ENCODE measurements at places on chromosomes 7 and 10.

- DNase-seq, result no peak
Measured at GRCh38 chr7:28075674-28076358, 104.8 kb downstream of the JAZF1 start.

GRCh38 chr7:24751484-24751883, 5.8 kb downstream of the GSDME start:
- DNase-seq, result no peak

DNA sequence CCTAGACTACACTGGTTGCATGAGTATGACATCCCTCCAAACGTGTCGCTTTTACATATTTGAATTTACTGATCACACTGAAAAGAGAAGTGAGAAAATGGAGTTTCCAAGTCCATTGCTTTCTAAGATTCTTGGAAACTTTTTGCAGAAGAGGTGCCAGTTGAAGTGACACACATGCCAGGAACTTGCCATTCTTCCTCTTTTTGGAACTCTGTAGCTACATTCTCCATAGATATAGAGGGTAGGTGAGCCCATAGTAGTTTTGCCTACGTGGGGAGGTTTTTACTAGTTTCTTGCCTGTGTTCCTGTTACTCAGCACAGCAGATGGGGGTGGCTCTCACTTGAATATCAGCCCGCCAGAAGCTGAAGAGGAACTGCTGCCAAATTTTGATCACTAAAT, 286.6 kb upstream of the NRP1 start:
- no peak for DNase-seq

DNA sequence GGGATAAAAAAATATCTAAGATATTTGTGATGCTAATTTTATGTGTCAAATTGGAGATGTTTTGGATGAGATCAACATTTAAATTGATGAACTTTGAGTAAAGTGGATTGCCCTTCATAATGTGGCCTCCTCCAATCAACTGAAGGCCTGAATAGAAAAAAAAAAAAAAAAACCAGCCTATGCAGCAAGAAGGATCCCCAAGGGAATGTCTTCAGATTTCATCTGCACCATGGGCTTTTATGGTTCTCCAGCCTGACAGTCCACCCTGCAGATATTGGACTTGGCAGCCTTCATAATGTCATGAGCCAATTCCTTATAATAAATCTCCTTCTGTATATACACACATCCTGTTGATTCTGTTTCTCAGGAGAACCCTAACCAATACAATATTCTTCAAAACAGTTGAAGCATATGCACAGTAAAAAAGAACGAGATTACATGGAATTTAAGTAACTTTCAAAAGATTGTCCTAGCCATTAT, 316.9 kb upstream of the PLXDC2 start:
- no peak for DNase-seq

DNA sequence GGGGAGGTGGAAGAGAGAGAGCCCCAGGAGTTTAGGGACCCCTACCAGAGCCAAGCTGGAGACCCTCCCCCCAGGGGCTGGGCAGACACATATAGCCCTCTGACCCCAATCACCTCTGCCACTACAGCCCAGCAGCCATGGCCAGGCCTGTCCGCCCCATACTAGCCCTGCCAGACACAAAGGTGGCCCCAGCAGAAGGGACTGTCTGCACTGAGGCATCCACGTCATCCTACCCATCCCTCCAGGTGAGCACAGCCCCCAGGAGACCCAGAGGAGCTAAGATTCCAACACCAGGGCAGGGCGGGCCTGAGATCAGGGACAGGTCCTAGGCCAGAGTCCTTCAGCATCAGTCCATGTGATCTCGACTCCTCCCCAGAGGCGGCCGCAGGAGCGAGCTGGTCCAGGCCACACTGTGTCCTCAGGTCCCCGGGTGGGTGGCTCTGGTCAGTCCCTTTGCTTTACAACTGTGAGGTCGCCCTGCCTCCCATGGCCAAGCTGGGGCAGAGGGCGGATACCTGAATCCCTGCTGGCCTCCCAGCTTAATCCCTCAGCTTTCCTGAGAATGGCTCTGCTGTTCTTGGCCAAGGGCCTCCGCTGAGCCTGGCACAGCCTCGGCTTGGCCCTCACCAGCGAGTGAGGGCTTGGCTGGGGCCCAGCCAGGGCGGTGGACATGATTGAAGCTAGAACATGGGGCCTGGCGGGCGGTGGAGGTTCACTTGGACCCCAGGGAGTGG, 14.3 kb upstream of the ELN start:
- DNase-seq, result no peak

DNA sequence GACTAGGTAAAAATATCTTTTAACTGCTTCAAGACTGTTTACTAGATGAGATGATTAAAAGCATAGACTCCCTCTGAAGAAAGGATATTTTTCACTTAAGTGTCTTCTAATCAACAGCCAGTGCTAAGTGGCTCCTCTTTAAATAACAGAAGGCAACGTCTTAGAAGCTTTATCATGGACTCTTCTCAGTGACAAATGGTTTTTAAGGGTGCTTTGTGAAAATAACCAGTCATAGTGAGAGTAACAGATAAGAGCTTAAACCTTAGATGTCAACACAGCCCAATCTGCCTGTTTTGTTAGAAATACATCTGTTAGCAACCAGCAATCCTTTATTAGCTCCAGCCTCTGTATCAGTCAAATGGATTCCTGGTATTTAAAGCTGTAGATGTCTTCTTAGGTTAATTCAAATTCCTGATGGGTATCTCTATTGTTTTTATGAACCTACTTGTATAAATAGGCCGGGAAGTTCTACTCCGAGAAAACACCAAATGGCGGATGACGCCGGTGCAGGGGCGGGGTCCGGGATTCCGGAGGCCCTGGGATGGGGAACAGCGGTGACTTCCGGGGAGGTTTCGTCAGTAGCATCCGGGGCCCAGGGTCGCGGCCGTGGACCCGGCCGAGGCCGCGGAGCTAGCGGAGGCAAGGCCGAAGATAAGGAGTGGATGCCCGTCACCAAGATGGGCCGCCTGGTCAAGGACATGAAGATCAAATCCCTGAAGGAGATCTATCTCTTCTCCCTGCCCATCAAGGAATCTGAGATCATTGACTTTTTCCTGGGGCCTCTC, 285.4 kb downstream of the GPR37 start:
- no peak for DNase-seq

GRCh38 chr7:111009526-111010040, 81.3 kb upstream of the LRRN3 start:
- no peak for DNase-seq

- no peak for DNase-seq
Measured at GRCh38 chr10:62594093-62594520, 210.4 kb upstream of the ADO start.

DNA sequence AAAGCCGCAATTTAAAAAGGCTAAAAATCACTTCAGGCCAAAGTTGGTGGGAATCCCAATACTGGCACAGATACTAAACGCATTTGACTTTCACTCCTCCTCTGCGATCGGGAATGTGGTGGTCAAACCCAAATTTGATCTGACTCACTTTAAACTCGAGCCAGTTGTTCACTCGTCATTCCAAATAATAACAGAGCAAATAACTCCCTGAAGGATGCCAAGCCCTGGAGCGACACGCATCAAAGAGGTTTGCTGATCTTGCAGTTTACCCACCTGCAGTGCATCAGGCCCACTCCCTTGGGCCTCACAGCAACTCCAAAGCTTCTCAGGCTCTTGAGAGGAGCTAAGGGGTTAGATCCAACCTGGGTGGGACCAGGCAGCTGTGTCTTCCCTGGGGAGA, 12.2 kb downstream of the PTN start:
- no peak for DNase-seq

DNA sequence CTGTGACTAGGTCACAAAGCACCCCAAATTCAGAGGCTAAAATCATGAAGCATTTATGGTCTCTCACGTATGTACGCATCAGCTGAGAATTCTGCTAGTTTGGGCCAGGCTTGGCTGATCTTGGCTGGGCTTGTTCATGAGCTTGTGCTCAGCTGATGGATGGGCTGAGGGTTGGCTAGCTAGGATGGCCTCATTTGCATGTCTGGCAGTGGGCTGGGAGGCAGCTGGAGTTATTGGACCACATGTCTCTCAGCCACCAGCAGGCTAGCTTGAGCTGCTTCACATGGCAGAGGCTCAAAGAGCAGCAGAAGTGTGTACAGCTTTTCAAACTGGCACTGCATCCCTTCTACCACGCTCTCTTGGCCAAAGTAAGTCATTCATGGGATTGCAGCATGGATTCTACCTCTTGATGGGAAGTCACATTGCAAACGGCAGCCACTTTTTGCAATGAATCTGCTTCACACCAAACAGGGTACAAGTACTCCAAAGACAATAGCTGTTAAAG, 770.3 kb downstream of the TYW1 start:
- no peak for DNase-seq

GRCh38 chr7:78311181-78311580, 512.6 kb downstream of the PHTF2 start:
- no peak for DNase-seq

GRCh38 chr10:43262397-43262901, 4.4 kb downstream of the RASGEF1A start:
- no peak for DNase-seq

DNA sequence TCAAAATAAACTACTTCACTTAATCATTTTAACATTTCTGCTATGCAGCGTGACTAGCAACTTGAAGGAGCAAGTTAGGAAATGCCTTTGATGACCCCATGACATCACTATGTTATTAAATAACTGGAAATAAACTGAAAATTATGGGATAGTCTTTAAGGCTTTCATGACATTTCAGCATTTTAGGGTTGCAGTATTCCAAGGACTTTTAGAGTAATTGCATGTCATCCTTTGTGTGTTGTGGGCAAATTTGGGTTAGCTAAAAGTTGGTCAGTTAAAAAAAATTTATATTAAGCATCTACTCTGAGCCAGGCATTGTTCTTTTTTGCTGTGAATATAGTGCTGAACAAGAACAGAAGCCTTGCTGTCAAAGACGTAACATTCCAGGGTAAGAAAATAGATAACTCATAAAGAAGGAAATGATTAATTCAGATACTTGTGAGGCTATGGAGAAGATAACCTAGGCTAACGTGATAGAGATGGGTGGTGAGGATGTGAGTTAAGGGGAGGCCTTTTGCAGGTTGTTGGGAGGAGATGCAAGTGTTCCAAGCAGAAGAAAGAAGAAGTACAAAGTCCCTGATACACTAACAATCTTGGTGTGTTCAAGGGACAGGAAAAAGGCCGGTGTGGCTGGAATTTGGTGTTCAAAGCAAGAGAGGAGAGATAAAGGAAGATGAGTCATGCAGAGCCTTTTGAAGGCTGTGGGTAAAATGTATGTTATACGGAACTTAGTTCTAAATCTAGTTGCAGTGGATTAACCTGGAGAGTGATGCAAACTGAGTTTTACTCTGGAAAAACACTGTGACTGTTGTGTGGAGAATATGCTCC, 610.2 kb downstream of the AUTS2 start:
- DNase-seq, result no peak

- no peak for DNase-seq
Measured at GRCh38 chr10:116978901-116979300, 26.1 kb downstream of the SHTN1 start.

DNA sequence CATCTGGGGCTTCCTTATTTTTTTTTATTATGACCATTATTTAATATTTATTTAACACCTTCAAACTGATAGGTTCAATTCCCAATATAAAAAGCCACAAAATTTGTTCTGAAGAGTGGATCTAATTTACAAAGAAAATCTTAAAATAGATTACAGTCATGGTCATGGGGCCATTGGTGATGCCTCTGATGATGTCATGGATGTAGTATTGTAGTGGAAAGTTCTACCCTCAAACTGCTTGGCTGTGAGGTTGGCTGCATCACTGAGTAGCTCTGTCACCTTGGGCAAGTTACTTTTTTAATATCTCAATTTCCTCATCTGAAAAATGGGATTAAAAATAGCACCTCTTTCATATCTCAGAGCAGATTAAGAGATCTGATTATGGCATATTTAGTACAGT, 128.5 kb downstream of the DKK1 start:
- no peak for DNase-seq

DNA sequence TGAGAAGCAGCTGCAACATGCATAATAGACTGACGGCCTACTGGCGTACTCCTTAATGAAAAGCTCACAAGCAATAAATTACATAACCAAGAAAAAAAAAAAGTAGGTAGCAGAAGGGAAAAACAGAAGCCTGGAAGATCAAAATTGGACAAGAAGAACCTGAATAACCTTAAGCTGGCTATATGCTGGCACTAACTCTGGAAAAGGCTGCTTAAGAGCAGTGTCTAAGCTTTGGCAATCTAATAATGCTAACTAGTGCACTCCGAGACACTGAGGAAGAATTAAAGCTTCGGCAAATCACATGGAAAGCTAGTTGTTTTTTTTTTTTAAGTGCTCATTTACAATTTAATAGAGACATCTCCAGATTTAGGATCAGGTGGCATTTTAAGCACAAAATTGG, 441.9 kb downstream of the PARD3 start:
- DNase-seq, result no peak

DNA sequence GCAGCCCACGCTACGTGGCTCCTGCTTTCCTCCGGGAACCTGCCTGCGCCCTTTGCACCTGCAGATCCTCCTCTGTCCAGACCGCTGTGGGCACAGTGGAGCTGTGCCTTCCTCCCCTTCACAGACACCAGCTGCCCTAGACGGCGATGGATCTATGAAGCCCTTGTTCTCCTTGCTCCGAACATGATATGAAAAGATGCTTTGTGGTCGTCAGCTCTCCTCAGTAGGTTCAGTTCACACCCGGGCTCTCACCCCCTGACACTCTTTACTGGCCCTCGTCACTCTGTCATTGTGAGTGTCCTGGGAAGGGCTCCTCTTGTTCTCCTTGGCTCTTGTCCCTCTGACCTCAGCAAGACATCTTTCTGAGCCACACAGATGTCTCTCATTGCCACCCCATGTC, 4.2 kb downstream of the ZNF488 start:
- DNase-seq, result no peak

DNA sequence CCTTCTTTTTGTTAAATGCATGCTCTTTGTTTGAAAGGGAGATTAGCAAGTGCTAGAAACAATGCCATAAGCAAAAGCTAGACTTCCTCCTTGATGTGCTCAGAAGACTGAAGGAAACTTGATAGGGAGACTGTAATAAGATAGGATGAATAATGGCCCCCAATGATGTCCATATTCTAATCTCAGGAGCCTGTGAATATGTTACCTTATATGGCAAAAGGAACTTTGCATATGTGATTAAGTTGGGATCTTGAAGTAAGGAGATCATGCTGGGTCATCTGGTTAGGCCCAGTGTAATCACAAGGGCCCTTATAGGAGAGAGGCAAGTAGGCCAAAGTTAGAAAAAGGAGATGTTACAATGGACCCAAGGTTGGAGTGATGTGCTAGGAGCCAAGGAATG, 13.6 kb upstream of the LIPM start:
- no peak for DNase-seq

DNA sequence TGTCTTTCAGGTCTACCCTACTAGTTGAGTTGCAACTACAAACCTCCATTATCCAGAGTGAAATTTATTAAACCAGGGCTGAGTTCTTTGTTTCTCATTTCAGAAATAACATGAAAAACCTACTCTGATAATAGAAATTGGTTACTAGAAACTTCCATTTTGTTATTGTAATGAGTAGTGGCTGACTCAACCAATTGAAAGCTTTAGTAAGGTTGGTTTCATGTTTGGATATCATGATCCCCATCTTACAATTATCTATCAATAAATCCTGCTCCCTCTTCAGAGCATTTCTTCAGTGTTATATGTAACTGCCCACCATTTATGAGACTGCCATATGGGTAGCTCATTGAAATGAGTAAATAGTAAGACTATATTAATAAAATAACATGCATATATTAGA, 16.9 kb downstream of the MDFIC start:
- DNase-seq, result no peak

GRCh38 chr10:26556748-26557640, 118.9 kb downstream of the APBB1IP start:
- DNase-seq, result no peak

Measured in activated CD8-positive, alpha-beta memory T cell treated with anti-CD3 and anti-CD28 coated beads for 1 hour (primary cell).